NCI-H187 (cell line): ENCODE measurements at places on chromosomes 5 and 9.

DNA sequence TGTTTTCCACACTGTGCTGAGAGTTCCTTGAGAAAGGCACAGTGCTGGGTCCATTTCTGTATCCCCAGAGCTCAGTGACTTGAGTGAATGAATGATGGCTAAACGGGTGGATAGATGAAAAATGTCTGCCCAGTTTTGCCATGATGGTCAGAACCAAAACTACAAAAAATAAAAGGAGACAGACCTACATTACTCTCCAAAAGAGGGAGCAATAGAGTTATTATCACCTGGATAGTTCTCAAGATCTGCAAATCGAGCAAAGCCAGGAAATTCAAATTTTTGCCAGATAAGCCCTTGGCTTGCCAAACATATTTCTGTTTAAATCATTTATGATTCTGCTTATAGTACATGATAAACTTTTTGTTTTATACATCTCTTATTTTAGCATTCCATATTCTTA is 214.2 kb upstream of the ZNF462 start:
- DNase-seq: no peak

GRCh38 chr5:139468421-139468931 is 2.3 kb upstream of the SMIM33 start:
- DNase-seq: no peak

DNA sequence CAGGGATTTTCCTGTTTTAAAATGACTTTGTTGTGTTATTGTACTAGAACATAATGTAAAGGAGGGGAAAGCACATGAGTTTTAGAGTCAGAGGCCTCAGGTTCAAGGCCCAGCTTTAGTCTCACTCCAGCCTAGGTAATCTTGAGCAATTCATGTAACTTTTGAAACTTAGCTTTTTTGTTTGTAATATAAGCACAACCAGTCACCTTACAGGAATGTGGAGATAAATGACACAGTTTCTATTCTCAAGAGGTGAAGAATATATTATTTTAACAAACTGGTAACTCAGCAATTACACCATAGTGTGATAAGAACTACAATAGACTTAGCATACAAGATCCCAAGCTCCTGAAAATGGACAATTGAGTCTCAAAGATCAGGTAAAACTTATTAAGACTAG is 51.2 kb downstream of the ADAMTS19 start:
- DNase-seq: no peak

DNA sequence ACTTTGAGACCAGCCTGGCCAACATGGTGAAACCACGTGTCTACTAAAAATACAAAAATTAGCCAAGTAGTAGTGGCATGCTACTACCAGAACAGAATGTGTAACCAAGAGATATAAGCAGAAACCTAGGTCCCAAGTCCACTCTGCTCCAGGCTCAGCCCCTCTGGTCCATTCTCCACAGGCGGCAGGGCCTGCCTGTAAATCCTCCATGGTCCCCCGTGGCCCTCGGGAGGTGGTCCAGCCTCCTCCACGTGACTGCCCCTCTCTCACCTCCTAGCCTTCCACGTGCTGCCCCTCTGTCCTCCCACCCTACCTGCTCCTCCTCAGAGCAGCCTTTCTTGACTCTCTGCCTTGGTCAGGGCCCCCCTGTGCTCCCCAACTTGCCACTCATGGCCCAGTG is 127.4 kb downstream of the GAPVD1 start:
- DNase-seq: no peak

DNA sequence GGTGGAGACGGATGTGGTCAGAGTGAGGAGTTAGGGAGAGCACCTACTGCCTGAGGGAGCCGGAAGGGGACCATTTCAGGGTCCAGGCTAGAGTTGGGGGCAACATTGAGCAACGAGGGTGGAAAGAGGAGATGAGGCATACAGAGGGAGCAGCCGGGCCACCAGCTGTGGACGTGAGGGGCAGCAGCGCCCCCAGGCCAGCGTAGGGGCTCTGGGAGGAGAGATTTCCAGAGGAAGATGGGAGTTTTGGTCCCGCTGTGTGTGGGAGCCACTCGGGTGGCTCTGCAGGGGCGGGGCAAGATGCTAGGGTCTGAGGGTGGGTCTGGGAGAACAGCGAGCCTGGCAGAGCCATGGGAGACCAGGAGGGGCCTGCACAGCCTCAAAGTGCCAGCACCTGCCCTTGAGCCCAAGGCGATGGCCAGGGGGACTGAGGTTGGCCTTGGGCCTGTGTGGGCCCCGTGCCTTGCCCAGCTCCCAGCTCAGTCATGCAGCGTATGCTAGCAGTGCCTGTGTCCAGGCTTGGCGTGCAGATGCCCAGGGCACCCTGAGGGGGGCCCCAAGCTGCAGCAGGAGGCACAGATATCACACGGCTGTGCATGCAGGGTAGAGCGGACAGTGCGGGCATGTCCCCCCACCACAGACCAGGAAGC is 80.5 kb upstream of the PPP1R26 start:
- DNase-seq: no peak

- DNase-seq: no peak
These were observed 5.8 kb downstream of the GM2A start for GRCh38 chr5:151258816-151259215.

GRCh38 chr5:164058621-164059020 is 553.2 kb downstream of the MAT2B start:
- no peak for DNase-seq

GRCh38 chr9:114757395-114757794 is 48.4 kb downstream of the TNFSF15 start:
- DNase-seq: no peak

DNA sequence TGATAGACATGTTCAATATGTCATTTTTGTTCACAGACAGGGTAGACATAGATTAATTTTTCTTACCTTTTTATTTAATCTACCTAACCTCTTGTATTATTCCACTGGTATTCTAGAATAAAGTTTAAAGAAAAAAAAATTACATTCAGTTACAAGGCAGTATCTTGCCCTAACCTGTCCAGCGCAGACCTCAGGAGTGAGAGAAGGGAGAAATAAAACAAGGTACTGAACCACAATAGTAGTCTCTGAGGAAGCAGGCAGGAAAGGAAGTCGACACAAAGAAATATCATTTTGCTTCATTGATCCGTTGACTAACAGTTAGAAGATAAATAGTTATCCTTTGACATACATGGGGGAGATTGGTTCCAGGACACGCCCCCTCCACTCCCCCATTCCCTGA is 12.5 kb upstream of the ADAMTSL1 start:
- DNase-seq: no peak

GRCh38 chr5:11737010-11737409 is 167.2 kb downstream of the CTNND2 start:
- no peak for DNase-seq

DNA sequence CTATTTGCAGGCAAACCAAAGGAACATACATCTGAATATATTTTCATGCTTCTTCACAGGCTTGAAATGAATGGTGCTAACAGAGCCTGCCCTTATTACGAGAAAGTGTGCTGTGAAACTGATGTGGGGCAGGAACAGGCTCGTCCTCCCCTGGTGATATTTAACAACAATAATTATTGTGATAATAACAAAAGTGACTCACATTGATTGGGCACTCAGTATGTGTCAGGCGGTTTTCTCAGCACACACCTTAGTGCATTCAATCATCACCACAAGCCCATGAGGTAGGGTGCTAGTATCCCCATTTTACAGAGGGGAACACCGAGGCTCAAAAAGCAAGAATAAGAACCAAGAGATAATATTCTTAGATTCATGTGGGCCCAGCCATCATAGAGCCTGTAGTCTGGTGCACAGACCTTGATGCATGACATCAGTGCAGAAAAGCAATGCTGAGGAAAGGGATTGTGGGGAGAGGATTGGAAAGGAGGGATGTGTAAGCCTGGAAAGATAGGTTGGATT is 18.1 kb upstream of the BOD1 start:
- no peak for DNase-seq

GRCh38 chr9:37148181-37148580 is 27.8 kb downstream of the ZCCHC7 start:
- no peak for DNase-seq

GRCh38 chr5:140647042-140647419 is 399 bp downstream of the NDUFA2 start:
- no peak for DNase-seq

DNA sequence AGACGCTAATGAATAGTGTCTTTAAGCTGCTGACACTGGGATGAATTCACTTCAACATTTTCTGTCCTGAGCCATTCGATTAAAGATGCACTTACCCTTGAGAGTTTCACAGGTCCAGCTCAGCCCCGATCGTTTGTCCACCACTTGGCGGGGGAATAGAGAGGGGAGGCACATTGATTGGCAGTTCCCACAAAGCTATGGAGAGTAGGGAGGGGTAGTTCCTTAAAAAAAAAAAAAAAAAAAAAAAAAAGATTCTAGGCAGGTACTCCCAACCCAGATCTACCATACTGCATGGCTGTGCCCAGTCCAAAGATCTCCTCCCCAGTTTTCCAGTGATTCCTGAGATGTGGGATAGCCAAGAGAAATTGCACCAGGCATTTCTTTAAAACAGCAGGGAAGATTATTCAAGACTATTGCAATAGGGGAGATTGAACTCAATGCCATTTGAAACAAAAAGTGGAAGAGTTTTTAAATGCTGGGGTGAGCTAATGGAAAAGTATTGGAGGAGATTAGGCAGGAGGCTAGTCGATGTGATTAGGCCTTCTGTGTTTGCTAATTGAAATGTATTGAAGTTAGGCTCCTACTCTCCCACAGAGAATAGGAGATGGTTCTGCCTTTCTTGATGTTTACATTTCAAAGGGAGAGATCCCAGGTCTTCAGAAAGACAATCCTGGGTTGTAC is 2217.4 kb upstream of the WWC1 start:
- DNase-seq: no peak

GRCh38 chr5:139293202-139293506 is 386 bp upstream of the MATR3 start:
- no peak for DNase-seq

DNA sequence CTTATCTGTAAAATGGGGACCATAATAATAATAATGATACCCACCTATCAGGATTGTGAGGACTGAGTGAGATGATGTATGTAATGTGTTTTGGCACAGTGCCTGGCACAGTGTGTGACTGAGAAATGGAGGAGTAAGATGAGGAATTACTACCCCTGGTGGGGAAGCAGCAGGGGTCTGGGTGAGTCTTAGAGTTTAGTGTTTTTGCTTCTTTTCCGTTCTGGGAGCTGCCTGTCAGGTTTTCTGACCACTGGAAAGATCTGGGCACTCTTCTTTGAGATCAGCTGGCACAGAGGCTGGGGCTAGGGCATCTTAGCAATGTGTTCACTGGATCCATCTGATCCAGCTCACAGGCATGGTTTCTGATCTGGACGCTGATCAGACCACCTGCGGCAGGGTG is 8.5 kb downstream of the LCP2 start:
- DNase-seq: no peak

DNA sequence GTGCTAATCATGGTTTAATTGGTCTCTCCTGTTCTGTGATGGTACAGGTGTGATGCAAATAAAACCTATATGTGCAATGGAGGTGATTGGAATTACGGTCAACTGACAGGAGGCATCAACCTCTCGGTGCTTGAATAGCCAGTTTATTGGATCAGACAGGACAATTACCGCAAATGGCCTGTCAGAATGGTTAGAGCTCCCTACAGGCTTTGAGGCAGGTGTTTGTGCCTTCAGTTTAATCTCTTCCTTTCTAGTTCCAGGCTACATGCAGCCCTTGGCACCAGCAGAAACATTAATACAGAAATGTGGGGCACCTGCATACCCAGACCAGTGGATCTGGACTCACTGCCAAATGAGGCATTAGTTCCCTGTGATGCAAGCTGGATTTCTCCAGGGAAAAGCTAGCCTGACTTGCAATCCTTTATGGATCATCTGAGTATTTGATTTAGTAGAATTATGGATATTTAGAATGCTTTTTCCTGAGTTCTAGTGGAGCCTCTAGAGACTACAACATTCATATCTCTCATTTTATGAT is 128.6 kb downstream of the MAT2B start:
- DNase-seq: no peak

DNA sequence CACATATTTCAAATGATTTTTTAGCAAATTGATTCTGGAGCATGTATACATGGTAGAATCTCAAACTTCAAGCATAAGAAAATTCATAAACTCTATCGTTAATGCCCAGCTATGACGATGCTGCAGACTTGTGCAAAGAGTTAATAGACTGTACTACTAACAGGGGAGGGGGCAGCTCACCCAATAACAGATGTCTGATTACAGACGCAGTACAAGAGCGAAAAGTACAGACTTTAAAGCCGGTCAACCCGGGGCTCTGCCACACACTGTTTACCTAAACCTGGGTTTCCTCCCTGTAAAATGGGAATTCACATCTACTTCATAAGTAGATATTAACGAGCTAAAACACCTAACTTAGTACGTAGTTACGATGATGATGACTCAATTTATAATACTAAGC is 651 bp downstream of the TRIM23 start:
- no peak for DNase-seq

- no peak for DNase-seq
These were observed 73.8 kb upstream of the SGCD start for GRCh38 chr5:156253130-156253529.

GRCh38 chr5:109990723-109991359 is 301.1 kb downstream of the MAN2A1 start:
- no peak for DNase-seq

DNA sequence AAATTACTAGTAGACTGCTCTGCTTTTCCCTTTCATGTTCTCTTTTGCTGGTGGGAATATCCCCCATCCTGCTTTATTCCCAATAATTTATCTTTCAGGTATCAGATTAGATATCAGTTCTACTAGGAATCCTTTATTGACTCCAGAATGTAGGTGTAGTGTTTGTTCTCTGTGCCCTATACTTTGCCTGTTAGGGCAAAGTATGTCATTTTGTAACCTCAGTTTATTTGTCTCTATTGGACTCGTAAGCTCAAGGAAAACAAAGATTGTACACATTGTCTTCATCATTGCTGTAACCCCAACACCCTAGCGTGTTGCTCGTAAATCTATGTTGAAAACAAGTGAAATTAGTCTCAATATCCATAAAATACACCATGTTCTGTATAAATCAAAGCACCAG is 190.5 kb downstream of the COMMD10 start:
- DNase-seq: no peak

- no peak for DNase-seq
These were observed 39.7 kb downstream of the ACTL7B start for GRCh38 chr9:108816037-108816436.

DNA sequence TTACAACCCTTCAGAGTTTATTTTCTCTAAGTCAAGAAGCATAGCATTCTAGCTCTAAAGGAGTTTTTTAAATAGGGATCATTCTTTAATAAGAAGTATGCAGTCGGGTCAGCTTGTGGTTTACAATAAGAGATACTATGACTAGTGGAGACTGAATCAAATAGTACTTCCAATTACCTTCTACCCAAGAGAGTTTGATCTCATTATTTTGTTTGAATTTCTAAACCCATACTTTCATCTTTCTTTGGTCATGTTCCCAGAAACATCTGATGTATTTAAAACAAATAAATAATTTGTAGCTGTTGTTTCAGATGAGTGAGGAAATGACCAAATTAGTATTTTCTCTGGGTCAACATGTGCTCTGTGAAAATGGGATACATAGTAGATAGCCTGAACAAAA is 160.2 kb upstream of the CDH6 start:
- no peak for DNase-seq

- DNase-seq: no peak
These were observed 94.6 kb upstream of the DNAH5 start for GRCh38 chr5:14039063-14039462.
